ENCODE measurements at places on chromosomes 13 and 19. TPM values are rescaled to one million over a fixed set of nuclear protein-coding genes. Genes with fewer than 3 reads are reported as not detected.

DNA sequence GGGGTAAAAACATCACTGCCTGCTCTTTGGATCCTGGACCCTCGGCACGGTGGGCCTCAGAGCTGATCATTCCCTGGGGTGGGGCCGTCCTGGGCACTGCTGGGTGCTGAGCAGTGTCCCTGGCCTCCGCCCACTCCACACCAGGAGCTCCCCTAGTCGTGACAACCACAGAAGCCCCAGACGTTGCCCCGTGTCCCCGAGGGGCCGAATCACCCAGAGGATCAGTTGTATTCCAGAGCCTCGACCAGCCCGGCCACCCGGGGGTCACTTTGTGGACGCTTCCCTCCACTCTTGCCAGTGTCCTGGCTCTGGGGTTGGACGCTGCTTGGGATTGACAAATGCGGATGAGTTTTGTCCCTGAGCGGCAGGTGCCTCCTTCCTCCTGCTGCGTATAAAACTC, 10.2 kb downstream of the C2CD4C start:
- DNase-seq = no peak

- DNase-seq = no peak
Observed at GRCh38 chr13:82506805-82507414, 1375.4 kb downstream of the SLITRK1 start.

- no peak for DNase-seq
Observed at GRCh38 chr19:18915639-18916038, 3.5 kb downstream of the COPE start.

- no peak for DNase-seq
Observed at GRCh38 chr13:45747071-45747470, 45.0 kb downstream of the CBY2 start.

DNA sequence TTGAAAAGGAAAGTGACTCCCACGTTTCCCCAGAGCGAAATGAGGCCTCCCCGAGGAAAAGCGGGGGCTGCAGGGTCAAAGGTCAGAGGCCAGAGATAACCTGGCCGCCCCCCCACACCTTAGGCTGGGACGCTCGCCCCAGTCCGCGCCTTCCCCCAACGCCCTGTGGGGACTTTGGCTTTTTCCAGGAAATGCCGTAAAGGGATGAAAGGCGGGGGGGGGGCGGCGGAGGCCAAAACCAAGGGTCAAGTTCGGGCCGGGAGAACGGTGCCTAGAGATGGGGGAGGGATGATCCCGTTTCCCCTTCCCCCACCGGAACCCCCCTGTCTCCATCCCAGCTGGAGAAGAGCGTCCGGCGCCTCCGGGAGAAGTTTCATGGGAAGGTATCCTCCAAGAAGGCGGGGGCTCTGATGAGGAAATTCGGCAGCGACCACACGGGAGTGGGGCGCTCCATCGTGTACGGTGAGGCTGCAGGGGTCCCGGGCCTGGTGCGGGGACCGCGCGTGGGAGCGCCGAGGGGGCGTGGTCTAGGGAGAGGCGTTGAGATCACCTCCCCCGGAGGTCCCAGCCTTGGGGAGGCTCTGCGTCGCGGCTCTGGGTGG, 575 bp downstream of the SHFL start:
- DNase-seq = no peak

DNA sequence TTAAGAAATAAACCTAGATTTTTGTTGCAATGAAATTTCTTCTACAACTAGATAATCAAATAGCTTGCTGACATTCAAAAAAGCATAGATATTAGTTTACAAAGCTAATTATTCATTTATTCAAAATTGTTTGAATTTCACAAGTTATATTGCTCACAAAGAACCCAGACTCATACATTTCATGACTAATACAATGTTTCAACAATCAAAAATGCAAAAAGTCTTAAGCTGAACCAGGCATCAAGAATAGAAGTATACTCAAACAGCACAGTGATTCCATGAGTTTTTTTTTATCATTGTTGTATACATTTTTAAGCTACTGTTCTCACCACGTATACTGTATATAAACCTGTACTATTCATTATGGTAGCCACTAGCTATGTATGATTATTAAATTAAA, 51.0 kb downstream of the DIAPH3 start:
- no peak for DNase-seq

- no peak for DNase-seq
Observed at GRCh38 chr13:114069376-114070097, 62.9 kb downstream of the RASA3 start.

DNA sequence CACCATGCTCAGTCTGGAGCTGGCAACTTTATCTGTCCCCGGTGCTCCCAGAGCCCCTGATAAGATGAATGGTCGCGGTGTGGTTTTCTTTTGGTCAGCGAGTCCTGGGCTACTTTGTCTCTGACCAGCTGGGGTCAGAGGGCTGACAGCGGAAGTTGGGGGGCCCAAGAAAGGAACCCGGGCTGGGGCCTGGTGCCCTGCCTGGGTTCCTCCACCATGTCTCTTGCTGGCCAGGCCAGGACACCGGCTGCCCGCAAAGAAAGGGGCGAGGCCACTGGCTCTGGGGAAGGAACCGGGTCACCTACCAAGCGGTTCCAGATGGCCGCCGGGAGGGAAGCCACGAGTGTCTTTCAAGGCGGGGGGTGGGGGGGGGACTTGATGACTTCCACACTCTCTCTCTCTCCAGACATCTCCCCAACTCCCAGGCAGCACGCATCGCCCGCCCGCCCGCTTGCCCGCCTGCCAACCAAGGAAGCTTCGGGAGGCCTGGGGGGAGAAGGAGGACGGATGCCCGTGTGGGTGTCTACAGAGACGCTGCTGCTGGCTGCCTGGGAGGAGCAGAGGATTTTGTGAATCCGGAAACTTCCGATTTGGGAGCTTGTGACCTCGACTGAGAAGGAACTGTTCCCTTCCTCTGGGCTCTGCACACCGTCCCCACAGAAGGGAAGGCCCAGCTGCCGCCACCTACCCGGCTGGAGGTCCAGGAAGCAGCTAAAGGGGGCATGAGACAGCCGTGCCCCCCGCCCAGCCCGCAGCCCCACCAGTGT, 1.1 kb downstream of the PIP5K1C start:
- no peak for DNase-seq

DNA sequence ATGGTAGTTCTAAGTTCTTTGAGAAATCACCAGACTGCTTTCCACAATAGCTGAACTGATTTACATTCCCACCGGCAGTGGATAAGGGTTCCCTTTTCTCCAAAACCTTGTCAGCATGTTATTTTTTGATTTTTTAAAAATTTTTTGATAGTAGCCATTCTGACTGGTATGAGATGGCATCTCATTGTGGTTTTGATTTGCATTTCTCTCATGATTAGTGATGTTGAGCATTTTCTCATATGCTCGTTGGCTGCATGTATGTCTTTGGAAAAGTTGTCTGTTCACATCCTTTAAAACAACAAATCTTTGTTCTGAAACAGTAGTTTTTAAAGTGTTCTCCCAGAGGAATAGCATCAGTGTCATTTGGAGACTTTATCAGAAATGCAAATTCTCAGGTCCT, 77.5 kb upstream of the POMP start:
- no peak for DNase-seq

- DNase-seq = no peak
Observed at GRCh38 chr19:39524495-39524894, 8.2 kb downstream of the EID2B start.

DNA sequence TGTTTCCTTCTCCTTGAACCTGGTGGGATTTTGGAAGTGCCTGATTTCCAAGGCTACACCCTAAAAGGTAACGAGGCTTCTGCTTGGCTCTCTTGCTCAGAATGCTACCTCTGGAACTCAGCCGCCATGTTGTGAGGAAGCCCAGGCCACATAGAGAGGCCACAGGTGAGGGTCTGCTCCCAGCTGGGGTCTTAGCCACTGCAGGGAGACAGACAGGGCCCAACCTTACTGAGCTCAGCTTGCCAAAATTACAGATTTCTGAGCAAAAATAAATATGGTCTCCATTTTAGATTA, 61.4 kb downstream of the GPR12 start:
- no peak for DNase-seq

DNA sequence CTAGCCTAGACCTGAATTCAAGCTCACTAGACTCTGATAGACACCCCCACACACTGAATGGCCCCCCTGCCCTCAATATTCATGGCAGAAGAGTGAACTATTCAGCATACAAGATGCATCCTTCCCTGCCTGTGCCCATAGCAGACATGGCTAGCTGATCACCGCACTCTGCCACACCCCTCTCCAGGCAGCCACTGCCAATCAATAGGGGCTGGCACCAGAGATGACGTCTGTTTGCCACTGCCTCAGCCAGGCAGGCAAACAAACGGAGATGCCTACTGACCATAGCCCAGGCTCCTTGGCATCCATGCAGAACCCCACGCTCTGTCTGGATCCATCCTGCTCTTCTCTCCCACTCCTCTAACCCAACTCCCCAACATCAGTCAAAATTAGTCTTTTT, 13.8 kb upstream of the NPAS1 start:
- no peak for DNase-seq

DNA sequence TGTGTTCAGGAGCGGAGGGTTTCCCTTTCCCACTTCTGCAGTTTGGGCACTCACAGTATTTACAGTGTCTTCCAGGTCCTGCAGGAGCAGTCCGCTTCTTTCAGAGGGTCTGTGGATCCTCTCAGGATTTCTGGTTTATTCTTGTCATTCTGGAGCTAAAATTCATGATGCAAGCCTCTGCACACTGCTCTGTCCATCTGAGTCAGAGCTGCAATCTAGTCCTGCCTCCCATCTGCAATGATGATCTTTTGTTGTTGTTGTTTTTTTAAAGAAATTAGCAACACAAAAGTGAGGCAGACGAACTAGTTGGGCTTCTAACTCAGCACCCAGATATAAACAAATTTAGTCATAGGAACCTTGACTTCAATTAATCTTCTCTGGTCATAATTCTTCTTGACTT, 86.5 kb downstream of the DLEU7 start:
- no peak for DNase-seq

DNA sequence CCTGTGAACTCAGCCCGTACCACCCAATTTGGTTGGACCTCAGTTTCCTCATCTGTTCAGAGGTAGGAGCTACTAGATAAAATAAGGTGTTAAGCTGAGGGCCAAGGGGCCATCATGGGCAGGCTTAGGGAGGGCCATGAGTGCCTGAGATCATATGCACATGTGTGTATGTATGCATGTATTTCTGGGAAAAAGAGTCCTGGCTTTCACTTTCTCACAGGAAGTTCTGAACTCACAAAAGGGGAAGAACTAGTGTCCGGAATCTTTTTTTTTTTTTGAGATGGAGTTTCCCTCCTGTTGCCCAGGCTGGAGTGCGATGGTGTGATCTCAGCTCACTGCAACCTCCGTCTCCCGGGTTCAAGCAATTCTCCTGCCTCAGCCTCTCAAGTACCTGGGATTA, 18.9 kb downstream of the TGFB1 start:
- no peak for DNase-seq

TMEM238 gene
- polyA plus RNA-seq = 0.58 TPM

FCER2 gene
- polyA plus RNA-seq = not detected

USHBP1 gene
- polyA plus RNA-seq = 4.2 TPM

CLC gene
- 1.5 TPM for polyA plus RNA-seq

ZNF471 gene
- polyA plus RNA-seq = 32.6 TPM

CFAP97D2 gene
- polyA plus RNA-seq = not detected

STX10 gene
- polyA plus RNA-seq = 60.4 TPM

Data from renal cortex interstitium (tissue), 15 donors.